ENCODE measurements at places on chromosomes 6 and 20.

DNA sequence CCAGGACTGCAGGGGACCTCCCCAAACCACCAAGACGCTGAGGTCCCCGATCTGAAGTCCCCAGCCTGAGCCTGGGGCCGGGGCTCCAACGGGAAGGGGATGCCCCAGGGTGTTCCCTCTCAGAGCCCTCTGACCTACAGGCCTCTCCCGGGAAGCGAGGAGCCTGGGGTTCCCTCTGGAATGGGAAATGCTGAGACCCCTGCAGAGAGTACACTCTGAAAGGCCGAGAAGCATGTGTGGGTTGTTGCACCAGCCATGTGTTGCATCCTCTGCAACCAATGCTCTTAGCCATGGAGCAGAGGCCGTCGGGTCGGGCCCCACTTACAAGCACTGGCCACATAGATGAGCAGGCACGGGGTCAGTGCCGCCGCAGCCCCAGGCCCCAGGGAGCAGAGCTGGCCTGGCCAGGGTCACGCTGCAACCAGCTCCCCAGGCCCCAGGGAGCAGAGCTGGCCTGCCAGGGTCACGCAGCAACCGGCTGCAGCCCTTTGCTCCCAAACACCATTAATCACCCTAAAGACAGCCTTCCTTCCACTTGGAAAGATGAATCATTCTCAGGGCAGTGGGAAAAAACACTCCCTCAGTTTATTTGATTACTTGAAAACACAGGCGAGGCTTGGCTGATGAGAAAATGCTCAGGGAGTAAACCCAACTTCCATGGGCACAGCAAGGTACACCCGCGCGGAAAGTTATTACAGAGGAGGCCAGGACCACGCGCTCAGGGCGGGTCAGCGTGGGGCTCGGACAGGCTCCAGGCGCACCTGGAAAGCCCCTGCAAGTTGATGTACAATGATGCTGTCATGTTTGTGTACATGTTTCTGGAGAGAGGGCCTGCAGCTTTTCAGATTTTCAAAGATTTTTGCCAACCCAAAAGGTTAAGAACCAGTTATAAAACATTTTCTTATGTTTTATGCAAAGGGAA lies 78.0 kb upstream of the AFDN start:
- DNase-seq, result no peak

DNA sequence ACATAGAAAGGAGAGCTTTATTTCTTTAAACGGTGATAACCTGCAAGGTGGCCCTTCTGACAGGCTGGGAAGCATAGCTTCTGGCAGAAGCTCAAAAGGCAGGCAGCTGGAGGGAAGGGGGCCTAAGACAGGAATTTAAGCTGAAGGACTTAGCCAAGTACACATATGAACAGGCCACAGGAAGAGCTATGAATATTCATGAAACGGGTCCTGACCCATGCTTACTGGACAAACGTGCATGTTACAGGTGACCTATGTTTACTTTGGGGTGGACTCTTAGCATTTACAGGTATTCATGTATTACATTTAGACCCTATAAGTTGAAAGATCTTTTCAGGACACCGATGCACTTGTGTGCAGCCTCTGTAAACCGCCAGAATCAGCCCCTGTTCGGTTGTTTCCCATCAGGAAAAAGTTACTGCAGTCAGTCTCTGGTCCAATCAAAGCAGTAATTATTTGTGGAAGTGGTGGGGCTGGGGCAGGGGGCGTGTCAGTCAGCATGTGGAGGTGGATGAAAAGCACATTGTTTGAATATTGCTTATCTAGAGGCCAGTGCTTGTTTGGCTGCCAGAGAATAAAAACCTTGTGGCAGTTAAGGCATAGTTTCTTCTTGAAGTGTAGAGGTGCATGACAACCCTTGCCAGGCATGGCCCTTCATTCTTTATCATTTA lies 2.9 kb upstream of the GZF1 start:
- DNase-seq, result no peak

GRCh38 chr20:24964506-24964840 lies 15.4 kb downstream of the CST7 start:
- no peak for DNase-seq

DNA sequence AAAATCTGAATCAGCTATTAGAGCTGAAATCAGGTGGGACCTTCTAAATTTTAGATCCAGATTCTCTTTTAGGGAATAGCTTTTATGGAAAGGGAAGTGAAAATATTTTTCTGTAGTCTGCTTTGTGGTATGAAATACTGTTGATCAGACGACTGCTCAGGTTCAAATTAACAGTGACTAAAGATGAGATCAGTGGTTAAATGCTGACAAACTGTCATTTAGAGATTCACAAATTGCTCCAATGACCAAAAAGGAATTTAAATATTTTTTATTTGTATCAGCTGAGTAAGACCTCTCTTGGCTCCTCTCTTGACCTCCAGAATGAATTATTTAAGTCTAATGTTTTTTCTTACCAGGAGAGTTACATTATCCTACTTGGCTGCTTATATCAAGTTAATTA lies 77.3 kb downstream of the KCNQ5 start:
- DNase-seq, result no peak

DNA sequence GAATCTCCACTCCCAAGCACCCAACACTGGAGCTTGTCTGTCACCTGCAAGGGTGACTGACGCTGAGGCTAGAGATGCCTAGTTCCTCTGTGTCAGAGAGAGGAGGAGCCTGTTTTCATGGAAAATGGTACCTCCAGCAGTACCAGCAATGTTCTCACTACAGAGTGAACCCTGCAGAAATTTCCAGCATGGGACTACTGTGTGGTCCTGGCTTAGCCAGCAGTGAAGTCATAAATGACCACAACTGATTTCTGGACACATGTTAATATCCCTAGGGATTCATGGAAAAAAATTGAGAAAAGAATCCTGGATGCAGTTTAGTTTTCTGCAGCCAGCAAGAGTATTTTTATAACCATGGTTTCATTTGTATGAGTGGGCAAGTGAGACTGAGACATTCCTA lies 468.1 kb downstream of the CD83 start:
- DNase-seq, result no peak

GRCh38 chr6:24307881-24308280 lies 50.0 kb downstream of the DCDC2 start:
- peak; percentile 10 for DNase-seq

DNA sequence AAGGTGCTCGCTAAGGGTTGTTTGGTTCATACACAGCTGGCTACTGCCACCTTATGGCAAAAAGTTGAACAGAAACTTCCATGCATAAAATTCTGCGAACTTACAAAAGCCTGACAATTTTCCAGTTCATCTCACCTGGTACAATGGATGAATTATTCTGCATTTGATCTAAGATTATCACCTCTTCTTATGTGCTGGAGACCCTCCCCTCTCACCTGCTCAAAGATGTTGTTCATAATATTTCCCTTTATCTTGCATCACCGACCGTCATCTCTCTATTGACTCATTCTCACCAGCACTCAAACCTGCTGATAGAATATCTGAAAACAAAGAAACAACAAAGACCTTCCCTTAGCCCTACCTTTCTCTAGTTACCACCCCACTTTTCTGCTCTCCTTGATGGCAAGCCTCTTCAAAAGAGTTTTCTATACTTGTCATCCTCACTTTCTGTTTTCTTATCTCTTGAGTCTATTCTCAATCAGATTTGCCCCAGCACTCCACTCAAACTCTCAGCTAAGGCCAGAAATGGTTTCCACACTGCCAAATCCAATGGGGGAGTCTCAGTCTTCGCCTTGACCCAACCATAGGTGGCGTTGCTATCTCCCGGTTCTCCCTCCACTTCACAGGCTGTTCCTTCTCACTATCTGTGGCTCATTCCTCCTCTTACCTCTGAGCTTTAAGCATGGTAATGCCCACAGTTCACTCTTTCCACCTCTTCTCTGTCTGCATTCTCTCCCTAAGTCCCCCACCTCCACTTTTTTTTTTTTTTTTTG lies 25.8 kb downstream of the SNRNP48 start:
- DNase-seq, result no peak

GRCh38 chr20:24783631-24784492 lies 165.2 kb upstream of the CST7 start:
- no peak for DNase-seq

DNA sequence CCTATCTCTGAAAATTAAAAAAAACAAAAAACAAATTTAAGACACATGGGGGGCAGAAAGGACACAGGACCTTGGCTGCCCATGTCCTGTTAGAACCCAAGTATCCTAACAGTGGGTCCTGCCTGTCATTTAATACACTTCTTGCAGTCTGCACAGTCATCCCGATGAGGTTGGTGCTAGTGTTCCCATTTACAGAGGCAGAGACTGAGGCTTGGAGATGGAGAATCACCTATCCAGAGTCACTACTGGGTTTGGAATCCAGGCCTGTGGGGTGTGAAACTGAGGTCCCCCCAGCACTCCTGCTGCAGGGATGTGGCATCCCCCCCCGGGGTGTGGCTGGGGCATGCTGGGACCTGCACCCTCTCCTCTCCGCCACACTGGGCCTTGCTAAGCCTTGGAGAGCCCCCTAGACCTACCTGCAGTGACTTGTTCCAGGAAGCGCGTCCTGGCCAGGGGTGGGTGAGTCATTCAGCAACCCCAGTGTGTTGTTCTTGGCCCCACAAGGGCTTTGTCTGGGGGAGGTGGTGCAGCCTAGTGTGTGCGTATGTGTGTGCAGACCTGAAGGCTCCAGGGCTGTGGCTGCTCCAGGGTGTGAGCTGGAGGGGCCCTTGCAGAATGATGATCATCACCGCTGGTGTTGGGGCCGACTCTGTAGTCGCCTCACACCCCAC lies 49.7 kb downstream of the BCAS4 start:
- DNase-seq, result peak; percentile 52

GRCh38 chr20:1866834-1867233 lies 28.4 kb upstream of the SIRPA start:
- no peak for DNase-seq

DNA sequence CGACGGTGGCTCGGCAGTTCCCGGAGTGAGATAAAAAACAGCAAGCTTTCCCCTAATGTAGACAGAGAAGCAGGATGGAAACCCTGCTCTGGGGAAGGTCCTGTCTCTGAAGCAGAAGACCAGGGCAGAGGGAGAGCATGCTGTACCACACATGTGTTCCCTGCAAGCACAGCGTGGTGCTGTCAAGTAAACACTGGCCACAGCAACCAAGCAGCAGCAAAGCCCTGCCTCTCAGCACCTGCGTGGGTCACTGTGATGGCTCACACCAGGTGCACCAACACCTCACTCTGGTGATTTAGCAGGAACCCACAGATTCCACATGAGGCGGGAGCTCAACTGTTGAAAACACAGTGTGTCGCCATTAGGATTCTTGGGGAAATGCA lies 65.2 kb upstream of the TXNDC5 start:
- no peak for DNase-seq

DNA sequence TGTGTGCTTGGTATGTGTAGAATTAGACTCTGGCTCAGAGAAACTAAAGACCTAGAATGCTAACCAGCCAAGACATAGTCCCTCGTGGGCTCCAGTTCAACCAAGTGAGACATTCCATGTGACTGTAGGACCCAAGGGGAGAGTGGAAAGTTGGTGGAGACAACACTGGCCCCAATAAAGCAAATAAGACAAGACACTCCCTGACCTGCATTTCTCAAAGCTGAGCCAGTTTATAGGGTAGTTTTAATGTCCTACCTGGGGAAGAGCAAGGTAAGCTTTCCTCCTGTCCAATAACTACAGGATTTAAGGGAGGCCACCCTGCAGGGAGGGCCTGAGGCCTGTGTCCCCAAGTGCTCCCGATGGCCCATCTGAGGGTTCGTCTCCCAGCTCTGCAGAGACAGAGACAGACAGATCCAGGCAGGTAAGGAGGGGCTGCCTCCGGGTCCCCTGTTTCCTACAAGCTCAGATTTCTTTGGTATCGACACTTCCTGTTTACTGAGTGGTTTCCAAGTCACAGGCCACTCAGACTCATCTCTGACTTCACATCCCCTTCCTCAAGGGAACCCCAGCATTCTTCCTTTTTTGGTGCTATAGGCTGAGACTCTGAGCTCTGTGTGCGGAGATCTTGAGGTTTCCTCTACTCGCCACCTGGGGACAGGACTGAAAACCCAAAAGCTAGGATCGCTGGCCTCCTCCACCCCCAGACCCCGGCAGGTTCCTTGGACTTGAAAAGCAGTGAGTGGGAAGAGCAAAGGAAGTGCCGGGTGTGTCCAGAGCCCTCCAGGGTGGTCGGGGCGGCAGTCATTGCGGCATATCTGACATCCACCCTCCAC lies 92.4 kb downstream of the PRND start:
- no peak for DNase-seq

GRCh38 chr6:93792746-93793145 lies 373.4 kb upstream of the EPHA7 start:
- peak; percentile 70 for DNase-seq

DNA sequence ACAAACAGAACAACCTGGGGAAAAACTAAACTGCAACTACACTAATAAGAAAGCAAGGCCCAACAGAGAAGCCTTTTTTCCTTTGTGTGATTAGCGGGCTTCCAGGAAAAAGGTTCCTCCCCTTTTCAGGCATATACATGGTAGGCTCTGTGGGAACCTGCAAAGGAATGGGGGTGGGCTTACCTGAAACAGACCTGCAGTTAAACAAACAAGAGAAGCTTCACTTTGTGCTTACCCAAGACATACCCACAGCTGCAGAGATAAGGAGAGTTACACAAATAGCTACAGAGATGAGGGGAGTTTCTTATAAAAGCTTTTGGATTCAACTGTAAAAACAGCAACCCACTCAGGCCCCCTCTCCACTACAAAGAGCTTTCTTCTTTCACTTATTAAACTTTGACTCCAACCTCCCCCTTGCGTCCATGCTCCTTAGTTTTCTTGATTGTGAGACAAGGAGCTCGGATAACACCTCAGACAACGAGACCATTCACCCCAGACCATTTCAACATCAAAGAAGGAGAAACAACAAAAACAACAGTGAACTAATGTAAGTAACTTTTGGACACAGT lies 30.9 kb downstream of the RNF146 start:
- no peak for DNase-seq

Measured in smooth muscle cell of the brain vasculature (primary cell).